ENCODE measurements at places on chromosomes 5 and 9.

- peak; percentile 57 for DNase-seq
These were observed 12.5 kb downstream of the PTCH1 start for GRCh38 chr9:95504053-95504963.

- no peak for DNase-seq
These were observed 191.6 kb upstream of the CTNND2 start for GRCh38 chr5:12095808-12096281.

GRCh38 chr9:100554935-100555401, 22.9 kb upstream of the CAVIN4 start:
- DNase-seq = no peak

DNA sequence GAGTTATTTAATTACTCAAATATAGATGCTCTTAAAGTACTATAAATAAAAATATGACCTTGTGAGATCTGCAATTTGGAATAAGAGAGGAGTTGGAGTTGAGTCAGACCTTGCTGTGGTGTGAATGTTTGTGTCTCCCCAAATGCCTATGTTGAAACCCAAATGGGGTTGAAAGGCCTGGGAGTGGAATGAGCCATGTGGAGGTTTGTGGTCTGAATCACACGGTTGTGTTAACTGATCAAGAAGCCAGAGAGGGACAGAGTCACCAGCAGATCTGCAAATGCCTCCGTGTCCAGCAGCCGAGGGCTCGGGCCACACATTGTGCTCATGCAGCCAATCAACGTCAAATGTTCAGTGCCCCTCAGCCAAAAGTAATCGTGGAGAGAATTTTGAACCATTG, 404.4 kb downstream of the ICE1 start:
- no peak for DNase-seq

DNA sequence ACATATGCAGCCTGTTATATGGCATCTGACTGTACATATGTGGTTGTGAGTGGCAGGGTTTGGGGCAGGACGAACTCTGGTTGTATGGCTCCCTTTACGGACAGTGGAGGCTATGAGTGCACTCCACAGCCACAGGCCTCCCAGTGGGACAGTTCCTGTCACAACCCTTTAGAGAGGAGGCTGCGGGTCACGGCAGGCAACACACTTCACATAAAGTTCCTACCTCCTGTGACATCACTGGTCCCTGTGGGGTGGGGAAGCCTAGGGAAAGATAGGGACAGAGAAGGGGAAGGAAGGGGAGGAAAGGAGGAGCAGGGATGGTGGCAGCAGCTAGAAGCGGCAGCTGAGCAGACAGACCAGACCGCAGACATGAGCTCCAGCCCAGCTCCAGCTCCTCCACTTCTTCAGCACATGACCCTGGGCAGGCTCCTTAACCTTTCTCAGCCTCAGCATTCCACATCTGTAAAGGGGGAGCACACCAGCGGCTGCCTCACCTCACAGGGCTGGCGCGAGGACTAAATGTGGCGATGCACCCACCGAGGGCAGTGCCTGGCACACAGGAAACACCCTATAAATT, 27.4 kb upstream of the CORO2A start:
- DNase-seq = no peak

DNA sequence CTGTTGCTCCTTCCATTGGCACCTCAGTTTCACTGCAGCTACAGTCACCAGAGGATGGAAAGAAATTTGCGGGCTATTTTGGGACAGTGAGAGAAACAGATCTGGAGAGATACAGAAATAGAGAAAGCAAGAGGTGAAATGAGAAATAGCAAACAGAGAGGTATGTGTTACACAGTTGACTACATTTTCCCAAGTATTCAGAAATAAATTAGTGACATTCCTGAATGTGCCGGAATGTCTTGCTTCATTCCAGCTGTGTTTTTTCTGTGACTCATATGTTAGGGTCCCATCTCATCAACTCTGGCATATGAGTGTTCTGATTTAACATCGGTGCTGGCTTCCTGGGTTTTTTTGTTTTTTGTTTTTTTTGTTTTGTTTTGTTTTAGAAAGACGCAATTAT, 63.8 kb upstream of the ZNF462 start:
- DNase-seq = no peak

GRCh38 chr9:123460091-123460490, 104.1 kb downstream of the CRB2 start:
- DNase-seq = no peak

GRCh38 chr5:52864884-52865283, 77.2 kb downstream of the ITGA1 start:
- no peak for DNase-seq

DNA sequence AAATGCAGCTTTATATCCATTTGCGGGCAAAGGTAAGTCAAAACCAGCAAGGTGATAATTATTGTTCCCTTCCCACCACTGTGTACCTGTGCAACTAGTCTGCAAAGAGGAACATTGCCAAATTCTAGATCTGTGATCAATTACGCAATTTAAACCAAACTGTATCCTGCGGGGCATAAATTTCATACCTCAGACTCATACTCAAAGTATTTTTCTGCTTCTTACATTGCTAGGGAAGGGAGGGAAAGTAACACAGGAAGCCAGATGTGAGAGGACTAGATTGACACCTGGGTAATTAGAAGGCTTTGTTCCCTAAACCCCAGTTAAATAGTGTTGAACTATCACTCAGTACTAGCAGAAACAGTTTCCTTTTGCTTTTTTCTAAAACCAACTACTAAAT, 240.2 kb upstream of the ZNF608 start:
- no peak for DNase-seq

DNA sequence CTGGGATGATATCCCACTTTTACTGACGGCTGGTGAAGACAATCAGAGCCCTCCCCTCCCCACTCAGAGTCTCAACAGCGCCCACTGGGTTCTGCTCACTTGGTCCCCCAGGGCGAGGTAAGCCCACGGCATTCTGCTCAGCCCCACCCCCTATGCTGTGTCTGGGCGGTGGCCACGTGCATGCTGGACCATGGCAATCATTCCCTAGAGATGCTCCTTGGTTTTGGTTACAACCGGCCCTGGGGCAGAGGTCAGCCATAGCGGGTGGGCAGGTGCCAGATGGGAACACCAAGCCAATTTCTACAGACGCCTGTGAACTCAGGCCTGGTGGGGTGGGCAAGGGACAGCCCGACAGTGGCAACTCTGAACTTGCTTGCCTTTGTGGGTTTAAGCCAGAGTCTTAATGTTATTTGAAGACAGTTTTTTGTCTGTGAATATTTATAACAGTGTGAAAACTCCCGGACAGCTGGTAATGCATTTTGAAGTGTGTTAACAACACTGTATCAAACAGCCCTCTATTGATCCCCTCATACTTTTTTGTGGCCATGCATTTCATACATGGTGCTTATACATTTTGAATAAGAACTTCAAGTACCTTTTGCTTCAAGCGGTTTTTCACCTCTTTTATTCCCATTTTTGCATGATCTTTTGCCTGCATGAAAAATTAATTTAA, 94.2 kb downstream of the CRB2 start:
- no peak for DNase-seq

GRCh38 chr9:134433909-134434882, 107.9 kb downstream of the RXRA start:
- no peak for DNase-seq

DNA sequence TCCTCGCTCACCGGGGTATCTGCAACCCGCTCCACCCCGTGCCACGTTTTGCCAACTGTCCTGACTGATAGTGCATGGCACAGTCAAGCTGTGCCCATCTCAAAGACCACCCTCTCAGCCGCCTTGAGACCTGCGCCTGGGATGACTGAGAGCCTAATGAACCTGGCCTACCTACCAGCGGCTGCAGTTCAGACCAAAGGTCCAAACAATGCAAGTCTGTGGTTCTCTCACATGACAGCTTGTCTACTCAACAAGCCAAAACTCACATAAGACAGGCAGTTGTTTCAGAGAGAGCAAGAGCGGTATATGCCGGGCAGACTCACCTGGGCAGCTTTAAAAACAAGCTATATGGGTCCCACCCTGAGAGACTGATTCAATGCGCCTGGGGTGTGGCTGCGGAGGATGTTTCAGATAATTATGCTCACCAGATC, 70.5 kb downstream of the EPB41L4B start:
- no peak for DNase-seq

- DNase-seq = no peak
These were observed 121.5 kb downstream of the CAMK4 start for GRCh38 chr5:111345731-111346130.

- peak; percentile 46 for DNase-seq
These were observed 98.5 kb downstream of the SNX18 start for GRCh38 chr5:54616031-54616430.

DNA sequence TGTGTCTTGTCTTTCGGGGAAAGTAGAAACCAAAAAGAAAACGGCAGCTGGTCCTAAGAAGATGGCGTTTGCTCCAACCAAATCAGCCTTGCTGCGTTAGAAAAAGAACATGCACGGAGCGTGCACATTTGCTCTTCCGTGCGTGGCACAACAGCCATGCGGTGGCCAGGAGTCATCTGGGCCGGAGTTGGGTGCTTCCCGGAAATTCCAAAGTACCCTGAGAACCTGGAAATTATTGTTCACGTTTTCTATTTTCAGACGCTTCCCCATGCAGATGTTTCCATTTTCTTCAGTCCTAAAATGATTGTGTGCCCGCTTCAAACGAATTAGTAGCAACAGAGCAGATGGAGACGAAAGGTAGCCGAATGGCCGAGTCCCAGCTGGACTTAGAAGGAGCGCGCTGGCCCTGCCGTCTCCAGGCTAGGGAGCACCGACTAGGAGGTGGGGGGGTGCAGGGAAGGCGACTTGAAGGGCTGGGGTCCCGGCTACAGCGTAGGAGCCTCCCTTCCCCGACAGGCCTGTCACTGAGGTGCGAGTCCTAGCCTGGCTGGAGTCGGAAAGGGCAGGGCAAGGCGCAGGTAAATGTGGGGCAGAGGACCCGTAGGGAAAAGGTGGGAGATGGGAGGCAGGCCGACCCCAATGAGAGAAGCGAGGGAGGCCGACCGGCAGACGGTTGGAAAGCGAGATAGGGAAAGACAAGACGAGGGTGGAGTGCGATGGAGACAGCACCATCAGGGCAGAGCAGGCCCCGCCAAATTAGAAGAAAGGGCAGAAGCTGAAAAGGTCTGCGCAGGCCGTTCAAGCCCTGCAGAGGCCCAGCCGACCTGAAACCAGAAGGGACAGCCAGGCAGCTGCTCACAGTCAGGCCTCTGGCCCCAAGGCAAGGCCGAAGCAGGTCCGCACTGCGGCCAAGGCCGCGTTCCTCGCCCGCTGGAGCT, 1.4 kb downstream of the BARX1 start:
- DNase-seq = no peak

DNA sequence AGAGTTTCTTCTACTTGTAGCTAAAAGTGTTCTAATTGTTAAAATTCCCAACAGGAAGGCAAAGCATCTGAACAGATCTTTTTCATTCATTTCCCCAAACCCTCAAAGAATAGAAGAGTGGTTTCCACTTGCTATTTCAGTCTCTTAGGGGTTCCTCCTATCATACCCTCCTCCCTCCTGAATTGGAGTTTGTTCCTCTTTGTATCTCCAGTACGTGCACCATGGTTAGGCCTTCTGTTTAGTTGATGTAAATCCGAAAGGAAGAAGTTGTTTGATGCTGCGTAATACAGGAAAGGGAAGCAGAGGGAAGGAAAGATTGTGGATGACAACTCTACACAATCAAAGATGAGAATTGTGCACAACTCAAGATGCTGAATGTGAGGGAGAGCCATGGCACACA, 303.6 kb downstream of the PIK3R1 start:
- DNase-seq = no peak

- no peak for DNase-seq
These were observed 36.2 kb upstream of the CCDC180 start for GRCh38 chr9:97271292-97271691.

DNA sequence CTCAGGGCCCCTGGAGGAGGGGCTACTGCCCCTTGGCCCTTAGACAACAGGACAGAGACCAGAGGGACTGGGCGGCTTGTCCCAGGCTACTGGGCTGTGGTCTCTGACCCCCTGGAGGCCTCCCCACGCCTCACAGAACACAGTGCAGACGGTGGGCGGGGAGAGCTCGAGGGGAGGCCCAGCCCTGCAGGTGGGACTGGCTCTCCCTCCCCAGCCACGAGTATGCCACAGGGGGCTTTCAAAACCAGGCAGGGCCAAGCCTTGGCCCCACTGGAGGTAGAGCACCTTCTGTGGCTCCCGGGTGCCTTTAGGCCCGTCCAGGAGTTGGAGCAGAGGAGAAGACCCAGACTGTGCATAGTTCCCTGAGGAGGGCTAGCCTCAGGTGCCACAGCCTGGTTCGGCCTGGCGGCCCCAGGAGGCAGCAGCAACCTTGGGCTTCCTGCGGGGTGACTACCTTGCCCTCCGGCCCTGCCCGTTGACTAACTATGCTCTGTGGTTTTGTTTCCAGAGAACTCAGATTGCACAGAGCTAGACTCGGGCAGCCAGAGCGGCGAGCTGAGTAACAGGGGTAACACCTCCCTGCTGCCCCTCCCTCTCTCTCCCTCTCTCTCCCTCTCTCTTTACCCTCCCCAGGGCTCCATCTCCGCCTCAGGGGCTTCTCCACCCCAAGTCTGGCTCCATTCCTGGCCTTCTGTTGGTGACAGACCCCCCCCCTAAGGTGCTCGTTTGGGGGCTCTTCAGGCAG, 15.5 kb downstream of the CARD19 start:
- no peak for DNase-seq
